ENCODE measurements at places on chromosomes 3 and 15.
A peak's percentile ranks its signal among the peaks of the same experiment; 100 is the strongest.

- DNase-seq, result peak; percentile 23
Measured at GRCh38 chr3:123586131-123586530, 1.3 kb upstream of the HACD2 start.

GRCh38 chr3:39125841-39126500 lies 18.5 kb downstream of the TTC21A start:
- no peak for DNase-seq

DNA sequence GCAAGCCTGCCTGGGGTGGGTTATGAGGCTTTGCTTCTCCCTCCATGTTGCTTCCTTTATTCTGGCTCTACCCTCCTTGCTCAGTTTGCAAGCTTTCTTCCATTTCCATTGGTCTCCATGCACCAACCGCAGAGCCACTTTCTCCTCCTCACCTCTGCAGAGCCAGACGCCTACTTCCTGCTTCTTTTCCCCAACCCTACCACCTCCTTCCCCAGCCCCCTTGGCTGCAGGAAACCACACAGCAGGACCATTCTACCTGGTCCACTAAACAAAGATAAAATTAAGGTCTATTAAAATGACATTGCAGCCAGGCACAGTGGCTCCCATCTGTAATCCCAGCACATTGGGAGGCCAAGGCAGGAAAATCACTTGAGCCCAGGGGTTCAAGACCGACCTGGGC lies 10.0 kb upstream of the CAV3 start:
- no peak for DNase-seq

DNA sequence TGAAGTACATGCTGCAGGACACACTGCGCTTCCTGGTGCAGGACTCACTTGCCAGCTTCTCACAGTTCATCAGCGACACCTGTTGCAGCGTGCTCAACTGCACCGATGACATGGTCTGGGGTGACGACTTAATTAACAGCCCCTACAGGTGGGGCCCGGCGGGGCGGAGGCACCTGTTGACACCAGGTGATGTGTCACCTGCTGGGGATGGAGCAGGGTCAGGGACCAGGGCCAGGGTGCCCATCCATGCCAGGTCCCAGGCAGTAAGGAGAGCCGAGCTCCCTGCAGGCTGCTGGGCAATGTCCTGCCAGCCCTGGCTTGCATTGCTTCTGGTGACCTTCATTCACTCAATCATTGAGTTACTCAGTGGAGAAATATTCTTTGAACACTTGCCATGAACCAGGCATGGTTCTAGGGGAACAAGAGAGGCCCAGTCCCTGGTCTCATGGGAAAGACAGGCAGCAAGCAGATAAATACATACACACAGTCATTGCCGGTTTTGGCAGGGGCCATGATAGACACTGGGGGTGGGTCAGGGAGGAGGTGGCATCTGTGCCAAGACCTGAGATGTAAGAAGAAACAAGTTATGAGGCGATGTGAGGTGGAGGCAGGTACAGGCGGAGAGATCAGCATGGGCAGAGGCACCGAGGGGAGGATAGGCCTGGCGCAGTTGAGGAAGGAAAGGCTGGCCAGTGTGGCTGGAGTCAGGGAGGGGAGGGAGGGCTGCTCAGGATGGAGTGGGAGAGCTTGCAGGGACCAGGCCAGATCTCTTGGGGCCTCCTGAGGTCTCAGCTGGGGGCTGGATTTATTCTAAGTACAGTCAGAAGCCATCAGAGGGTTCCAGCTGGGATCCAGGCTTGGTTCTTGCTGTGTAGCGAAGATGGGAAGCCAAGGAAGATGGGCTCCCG lies 30.8 kb downstream of the DNAH1 start:
- DNase-seq, result no peak

DNA sequence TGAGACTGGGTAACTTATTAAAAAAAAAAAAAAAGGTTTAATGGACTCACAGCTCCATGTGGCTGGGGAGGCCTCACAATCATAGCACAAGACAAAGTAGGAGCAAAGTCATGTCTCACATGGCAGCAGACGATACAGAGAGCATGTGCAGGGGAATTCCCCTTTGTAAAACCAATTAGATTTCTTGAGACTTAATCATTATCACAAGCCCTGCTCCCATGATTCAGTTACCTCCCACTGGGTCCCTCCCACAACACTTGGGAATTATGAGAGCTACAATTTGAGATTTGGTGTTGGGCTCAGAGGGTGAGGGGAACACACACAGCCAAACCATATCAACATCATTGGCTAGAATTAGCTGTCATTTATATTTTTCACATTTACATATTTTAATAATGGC lies 221.0 kb downstream of the RSRC1 start:
- DNase-seq, result no peak

DNA sequence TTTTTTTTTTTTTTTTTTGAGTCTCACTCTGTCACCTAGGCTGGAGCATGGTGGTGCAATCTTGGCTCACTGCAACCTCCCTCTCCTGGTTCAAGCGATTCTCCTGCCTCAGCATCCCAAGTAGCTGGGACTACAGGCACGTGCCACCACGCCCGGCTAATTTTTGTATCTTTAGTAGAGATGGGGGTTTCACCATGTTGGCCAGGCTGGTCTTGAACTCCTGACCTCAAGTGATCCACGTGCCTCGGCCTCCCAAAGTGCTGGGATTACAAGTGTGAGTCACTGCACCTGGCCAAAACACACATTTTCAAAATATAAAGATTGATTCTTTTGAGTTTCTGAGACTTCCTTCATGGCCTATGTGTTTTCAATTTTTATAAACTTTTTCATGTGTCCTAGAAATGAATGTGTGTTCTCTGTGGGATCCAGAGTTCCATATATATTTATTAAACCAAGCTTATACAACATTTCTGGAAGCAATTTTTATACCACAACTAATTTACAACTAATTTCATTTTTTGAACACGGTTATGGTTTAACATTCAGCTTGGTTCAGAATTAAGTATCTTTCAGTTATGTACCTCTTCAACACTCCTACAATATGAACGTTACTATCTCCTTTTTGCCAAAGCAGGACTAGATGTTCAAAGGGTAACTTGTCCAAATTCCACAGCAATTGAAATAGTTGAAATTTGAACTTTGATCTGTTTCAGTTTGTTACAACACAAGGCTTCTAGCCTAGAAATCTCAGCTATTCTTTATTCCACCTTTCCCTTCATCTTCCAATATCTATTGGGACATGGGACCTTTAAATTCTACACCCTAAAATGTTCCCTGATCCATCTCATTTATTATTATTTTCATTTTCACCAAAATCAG lies 1.5 kb downstream of the ACAD11 start:
- no peak for DNase-seq

- no peak for DNase-seq
Measured at GRCh38 chr3:61724183-61724582, 162.8 kb downstream of the PTPRG start.

DNA sequence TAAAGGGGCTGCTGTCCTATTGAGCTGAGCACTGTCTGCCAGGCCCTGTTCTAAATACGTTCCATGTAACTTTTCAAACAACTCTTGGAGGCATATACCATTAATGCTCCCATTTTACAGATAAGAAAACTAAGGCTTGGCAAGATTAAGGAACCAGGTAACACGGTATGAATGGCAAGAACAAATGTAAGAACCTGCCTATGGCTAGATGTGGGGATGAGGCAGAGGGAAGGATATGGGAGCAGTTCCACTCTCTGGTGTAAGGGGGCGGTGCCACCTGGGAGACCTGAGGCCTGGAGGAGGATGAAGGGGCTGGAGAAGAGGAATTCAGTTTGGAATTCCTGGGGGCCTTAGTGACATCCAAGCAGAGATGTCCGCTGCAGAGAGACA lies 3.8 kb upstream of the LMAN1L start:
- DNase-seq, result no peak

DNA sequence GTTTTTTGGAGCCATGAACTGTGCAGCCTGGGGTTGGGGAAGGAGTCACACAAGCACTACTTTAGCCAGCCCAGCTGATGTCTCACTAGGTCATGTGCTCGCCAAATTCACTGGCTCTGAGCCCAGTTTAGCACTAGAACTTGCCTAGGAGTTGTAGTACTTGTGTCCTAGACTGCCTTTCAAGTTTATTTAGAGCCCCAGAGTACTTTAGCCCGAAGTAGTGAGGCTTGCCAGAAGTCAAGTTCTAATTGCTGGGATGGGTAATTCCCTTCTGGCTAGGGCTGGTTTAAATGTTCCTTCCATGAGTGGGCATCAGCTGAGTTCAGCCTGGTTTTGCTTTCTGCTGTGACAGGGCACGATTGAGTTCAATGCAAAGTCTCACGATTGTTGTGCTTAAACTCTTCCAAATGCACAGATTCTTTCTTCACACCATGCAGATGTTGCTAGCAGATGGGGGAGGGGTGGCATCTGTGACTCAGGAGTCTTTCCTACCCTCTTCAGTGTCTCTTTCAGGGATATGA lies 228.2 kb upstream of the ZPLD1 start:
- DNase-seq, result no peak

GRCh38 chr3:122962149-122962548 lies 65.4 kb downstream of the SEMA5B start:
- no peak for DNase-seq

- DNase-seq, result peak; percentile 34
Measured at GRCh38 chr3:45064512-45065372, 38.6 kb downstream of the CLEC3B start.

DNA sequence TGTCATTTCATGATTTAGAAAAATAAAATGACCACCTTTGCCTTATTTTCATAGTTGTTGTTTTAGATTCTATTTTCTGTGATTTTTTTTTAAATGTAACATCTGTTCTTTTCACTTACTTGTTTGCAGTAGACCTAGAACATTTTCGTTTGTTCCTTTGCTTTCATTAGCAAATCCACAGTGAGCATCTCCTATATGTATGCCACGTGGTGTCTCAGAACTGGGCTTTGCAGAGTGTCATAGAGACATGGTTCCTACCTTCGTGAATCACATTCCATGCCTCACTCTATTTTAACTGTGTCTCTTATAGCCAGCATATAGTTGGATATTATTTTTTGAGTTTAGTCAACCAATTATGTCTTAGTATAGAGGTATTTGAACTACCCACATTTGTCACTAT lies 118.2 kb downstream of the KLF13 start:
- no peak for DNase-seq

DNA sequence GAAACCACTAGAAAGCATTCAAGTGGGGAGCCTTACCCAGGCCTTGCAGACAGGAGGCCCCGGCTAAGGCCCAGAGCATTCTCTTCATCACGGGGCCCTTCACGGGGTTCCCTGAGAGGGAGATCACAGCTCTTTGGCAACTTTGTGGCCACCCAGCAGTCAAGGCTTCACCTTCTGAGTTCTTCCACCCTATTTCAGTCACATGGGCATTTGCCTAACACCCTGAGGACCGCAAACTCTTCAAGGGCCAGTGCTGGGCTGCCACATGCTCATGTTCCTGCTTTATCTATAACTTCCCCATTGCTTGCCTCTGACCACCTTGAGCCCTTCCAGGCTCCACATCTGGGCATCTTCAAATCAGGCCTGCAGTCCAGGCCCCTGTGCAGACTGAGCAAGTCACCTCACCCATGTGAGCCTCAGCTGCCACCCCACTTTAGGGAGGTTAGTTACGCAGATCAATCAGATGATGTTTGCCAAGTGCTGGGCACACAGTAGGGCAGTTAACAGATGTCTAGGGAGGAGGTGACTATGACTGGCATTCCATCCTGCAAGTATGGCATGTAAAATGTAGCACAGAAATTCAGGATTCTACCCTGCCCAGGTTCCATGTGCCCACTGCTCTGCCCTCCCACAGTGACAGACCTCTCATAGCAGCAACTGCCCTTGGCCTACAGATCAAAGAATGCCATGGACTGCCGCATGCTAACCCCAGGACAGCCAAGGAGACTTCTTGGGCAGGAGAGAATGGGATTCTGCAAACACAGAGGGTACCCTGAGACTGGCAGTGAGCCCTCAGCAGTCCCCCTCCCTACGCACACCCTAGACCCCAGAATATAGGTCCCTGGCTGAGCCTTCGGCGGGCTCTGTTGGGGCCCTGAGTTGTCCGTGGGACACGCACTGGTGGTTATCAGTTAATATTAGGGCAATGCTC lies 37.6 kb upstream of the ZNF710 start:
- DNase-seq, result no peak

- no peak for DNase-seq
Measured at GRCh38 chr3:15154326-15154725, 51.7 kb upstream of the CAPN7 start.

- no peak for DNase-seq
Measured at GRCh38 chr3:60220768-60221167, 1030.5 kb downstream of the FHIT start.

- DNase-seq, result no peak
Measured at GRCh38 chr15:101406036-101406435, 83.5 kb downstream of the PCSK6 start.

- DNase-seq, result no peak
Measured at GRCh38 chr3:44722103-44722401, 7.4 kb upstream of the ZNF501 start.

- no peak for DNase-seq
Measured at GRCh38 chr15:83809345-83809744, 155.4 kb downstream of the ADAMTSL3 start.

DNA sequence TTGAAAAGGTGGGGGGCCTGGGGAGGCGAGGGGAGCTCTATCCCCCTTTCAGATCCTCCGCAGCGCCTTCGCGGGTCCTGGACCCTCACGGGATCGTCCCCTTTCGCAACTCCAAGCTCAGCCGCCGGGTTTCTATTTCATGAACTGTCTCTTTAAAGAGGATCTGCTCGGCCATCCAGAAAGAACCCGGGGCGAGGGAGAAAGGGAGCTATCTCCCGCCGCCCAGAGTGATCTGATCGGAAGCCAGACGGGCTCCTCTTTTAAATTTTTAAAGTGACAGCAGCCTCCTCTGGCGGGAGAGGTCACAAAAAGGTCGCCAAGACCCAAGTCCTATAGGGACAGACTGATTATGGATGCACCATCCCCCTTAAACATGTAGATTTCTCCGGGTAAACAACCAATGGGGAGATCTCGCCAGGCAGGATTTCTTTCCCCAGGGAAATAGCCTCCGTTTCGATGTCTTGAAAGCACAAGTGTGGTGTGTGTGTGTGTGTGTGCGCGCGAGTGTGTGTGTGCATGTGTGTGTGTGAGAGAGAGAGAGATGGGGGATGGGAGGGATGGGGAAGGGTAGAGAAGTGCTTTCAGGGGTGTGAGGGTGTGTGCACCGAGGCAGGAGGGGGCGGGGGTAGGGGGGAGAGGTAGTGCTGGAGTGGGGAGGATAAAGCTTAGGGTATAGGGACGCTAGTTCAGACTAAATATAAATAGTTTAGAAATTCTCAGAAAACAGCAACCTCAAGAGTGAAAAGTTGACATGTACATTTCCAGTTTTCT lies 516.1 kb downstream of the MECOM start:
- DNase-seq, result no peak

- DNase-seq, result no peak
Measured at GRCh38 chr3:30098243-30098642, 508.2 kb upstream of the TGFBR2 start.

- no peak for DNase-seq
Measured at GRCh38 chr3:169886671-169887070, 16.9 kb upstream of the LRRC31 start.

DNA sequence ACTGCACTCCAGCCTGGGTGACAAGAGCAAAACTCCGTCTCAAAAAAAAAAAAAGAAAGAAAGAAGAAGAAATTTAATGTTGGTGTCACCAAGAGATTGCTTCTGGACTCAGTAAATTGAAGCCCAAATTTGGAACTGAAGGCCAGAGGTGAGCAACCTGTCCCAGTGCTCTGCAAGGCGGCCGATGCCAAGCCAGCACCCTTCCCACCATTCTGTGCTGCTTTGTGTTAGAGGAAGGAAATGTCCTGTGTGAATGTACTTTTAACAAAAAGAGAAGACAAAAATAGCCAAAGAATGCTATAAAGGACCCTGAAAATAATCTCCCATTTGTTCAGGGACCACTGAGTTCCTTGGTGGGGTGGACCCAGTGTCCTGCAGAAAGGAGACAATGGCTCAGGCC lies 44.6 kb downstream of the CDC25A start:
- no peak for DNase-seq

Data from CD4-positive, alpha-beta T cell treated with Interleukin-4 for 4 hours (primary cell).